Nucleus accumbens (tissue), 56 donors: ENCODE measurements at places on chromosomes 11 and 22.

DNA sequence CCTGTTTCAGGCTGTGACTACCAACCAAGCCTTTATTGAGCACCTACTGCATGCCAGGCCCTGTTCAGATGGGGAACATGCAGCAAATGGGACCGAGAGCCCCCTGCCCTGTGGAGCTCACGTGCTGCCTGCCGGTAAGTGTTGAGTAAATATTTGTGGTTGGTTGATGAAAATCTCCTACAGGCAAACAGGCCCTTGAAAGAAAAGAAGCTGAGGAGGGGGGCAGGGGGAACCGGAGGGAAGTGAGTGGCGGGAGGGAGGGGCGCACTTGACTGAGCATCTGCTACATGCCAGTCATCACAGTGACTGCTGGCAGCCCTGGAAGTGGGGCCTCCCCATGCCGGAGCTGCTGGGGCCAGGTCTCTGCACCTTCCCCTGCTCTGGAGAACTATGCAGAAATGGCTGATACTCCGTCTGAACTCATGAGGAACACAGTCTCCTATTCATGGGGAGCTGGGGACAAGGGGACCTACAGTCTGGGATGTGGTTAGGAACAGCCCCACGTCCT is 34.2 kb downstream of the MACROD1 start:
- DNase-seq: no peak

DNA sequence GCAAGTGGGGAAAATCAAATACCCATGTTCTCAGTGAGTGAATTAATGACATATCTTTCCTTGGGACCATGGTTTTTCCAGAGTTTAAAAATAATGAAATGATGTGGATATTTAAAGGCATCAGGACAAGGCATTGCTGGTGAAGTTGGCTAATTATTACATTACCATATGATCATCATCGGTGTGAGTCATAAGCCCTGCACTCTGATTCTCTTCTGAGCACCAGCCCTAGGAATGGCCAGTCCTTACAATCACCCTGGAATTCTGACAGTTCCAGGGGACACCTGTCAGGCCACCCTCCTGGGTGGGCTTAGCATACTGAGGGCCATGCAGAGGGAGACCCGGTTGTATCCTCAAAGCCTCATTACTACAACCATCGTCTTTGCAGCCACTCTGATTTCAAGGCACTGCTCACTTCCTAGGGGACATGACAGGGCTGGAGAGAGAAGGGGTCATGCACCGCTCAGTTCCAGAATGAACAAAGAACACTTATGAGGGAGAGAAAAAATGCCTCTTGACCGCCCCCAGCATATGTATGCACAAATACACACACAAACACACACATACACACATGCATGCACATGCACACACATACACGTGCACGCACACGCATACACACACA is 365.0 kb downstream of the MIAT start:
- no peak for DNase-seq

- DNase-seq: no peak
Observed at GRCh38 chr11:114207096-114207495, 89.1 kb upstream of the NNMT start.

DNA sequence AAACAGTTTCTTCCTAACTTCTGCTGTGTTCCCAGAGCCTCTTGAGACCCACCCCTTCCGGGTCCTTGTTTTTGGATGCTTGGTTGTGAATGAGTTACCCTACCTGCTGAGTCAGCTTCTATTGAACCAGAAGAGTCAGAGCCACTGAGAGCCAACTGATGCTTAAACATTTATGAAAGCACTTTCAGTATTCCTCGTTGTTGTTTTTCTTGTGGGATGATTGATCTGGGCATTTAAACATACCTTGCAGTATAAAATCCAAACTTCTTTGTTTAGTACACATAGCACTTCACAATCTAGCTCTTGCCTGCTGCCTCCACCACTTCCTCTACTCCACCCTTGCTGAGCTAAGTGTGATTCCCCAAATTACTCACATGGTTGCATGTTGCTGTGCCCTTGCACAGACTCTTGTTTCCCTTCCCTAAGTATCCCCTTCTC is 5.5 kb downstream of the PRSS23 start:
- DNase-seq: no peak

DNA sequence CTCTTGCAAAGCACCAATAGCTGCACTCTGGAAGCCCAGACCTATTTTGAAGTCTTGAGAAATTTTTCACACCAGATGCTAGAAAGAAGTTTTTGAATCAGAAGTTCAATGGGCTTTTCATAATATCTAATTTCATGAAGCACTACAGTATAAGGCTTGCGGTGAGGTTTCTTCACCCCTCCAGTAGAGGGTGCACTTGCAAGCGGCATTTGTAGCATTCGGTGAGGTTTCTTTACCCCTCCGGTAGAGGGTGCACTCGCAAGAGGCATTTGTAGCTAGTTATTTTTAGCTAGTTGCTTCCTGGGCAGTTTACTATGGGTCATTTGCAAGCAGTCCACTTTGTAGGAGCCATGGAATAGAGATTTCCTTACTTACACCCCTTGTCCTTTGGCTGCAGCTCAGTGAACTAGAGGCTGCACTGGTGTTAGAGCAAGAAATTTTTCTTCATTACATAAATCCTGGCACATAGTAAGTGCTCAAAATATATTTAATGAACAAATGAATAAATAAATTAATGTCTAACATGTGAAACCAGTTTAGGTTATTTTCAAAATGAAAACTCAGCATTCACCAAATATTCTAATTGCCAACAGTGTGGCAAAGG is 7.8 kb upstream of the NOX4 start:
- DNase-seq: no peak

DNA sequence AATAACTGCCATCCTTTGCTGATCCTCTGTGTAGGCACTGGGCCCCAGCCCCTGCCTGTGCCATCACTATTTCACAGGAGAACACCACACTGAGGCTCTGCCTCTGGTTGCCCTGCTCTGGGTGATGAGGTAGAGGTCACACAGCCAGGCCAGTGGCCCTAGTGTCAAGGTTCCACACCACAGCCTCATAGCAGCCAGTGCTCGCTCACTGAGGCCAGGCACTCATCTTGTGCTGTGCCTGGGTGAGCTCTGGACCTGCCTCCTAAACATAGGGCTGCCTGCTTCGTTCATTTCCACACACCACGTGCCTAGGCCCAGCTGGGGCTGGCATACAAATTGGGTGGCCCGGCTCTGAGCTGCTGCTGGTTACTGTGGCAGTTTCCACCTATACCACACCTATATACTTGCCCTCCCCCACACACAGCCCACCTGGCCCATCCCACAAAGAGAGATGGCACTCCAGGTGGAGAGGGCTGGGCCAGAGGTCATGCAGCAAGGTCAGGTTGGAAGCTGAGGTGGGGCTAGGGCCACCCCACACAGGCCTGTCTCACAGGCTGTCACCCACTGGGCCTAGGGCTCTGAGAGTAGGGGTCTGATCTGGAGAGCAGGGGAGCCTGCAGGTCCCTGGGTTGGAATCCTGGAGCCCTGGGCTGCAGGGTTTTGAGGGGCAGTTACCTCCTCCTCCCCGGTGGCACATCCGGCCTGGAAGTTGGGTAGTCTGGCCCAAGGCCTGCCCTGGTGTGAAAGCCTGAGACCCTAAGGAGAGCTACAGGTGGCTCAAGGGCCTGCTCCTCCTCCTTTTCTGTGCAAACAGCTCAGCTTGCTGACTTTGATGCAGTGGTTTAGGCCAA is 11.2 kb downstream of the KCNQ1OT1 start:
- DNase-seq: no peak

DNA sequence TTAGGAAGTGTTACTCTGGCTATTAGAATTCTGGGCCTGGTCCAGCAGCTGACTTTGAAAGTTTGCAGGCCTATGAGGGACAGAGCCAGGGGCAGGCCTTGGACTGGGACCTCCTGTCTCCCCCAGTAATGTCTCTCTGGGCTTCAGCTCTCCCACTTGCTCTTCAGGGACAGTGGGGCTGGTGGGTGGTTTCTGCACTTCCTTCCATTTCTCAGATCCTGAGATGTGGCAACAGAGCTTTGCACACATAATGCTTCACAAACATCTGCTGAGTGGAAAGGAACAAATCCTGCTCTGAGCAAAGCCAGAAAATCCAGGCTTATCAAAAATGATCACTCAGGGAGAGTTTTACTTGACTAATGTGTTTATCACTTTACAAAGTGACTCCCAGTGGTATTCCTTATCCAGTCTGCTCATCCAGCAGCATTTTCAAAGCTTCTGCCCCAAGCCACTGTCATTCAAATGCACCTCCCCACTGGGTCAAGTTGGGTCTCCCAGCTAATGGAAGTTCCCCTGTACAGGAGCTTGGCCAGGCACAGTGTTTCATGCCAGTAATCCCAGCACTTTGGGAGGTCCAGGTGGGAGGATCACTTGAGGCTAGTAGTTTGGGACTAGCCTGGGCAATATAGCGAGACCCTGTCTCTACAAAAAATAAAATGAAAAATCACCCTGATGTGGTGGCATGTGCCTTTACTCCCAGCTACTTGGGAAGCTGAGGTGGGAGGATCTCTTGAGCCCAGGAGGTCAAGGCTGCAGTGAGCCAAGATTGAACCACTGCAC is 13.5 kb upstream of the OSBP2 start:
- DNase-seq: no peak

- no peak for DNase-seq
Observed at GRCh38 chr11:81870815-81871214, 862.8 kb downstream of the FAM181B start.

DNA sequence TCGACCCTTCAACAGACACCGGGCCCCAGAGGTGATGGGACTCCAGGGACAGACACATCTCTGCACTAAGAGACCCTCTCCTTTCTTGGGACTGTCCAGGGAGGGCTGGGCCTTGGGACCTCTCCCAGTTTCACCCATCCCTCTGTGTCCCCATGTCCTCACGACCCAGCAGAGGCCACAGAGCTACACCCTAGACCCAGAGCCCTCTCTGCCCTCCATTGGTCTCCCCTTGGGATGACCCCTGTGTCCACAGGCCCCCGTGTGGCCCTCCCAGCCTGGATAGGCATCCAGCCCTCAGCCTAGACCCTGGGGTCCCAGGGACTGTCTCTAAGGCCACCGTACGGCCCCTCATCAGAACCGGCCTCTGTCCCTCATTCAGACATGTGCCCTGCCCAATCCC is 7.5 kb upstream of the DRICH1 start:
- no peak for DNase-seq

DNA sequence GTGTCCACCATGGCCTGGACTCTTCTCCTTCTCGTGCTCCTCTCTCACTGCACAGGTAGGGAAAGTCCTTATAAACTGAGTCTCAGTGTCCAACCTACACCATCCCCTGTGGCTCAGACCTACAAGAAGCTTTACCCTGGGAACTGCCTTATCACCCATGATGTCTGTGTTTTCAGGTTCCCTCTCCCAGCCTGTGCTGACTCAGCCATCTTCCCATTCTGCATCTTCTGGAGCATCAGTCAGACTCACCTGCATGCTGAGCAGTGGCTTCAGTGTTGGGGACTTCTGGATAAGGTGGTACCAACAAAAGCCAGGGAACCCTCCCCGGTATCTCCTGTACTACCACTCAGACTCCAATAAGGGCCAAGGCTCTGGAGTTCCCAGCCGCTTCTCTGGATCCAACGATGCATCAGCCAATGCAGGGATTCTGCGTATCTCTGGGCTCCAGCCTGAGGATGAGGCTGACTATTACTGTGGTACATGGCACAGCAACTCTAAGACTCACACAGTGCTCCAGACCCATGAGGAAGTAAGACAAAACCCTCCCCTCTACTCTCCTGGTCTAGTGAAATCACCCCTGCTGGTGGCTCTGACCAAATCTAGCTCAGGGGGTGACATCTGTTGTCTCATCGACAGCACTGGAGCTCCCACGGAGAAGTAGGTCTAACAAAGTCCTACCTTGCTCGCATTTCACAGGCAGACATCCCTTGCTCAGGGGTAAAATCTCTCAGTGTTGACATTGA is 74.3 kb downstream of the VPREB1 start:
- DNase-seq: no peak

DNA sequence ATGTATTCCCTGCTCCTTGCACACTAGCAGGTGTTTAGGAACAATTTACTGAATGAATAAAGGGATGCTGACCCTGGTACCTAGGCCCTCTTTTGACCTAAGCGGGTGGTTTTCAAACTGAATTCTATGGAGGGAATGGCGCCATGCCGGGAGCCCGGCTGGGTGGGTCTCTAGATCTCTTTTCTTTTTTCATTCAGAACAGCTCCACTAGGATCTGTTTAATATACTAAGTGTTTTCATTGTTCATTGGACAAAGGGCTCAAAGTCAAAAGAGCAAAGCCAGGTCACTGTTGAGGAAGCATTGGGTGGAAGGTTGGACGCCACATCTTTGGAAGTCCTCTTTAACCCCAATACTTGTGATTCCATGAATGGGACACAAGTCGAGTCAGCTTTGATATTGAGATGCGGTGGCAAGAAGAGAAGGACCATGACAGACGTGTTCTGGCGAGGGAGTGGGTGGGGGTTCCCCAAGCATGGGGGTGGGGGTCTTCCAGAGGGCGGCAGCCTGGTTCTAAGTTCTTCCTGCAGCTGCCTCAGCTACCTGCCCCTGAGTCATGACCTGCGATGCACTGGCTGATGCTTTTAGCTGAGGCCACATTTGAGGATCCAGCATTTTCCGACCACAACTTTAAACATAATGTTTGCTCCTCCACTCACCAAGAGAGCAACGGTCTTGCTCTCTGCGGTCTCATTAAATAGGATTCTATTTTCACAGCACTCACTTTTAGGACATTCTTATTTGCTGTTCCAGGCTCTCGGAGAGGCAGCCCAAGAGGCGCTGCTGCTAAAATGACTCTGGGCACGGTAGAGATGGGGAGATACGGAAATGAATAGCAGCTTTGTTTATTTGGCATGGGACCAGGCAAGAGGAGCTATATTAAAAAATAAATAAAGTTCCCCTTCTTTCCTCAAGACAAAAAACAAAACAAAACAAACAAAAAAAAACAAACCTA is 100.6 kb downstream of the FBXO7 start:
- DNase-seq: no peak

- no peak for DNase-seq
Observed at GRCh38 chr11:11451501-11452005, 98.5 kb upstream of the CSNK2A3 start.

GRCh38 chr11:19365743-19366410 is 125.1 kb upstream of the E2F8 start:
- DNase-seq: no peak

GRCh38 chr11:86440843-86441242 is 66.2 kb downstream of the CCDC81 start:
- no peak for DNase-seq

GRCh38 chr11:134118006-134118405 is 49.1 kb downstream of the JAM3 start:
- DNase-seq: no peak

DNA sequence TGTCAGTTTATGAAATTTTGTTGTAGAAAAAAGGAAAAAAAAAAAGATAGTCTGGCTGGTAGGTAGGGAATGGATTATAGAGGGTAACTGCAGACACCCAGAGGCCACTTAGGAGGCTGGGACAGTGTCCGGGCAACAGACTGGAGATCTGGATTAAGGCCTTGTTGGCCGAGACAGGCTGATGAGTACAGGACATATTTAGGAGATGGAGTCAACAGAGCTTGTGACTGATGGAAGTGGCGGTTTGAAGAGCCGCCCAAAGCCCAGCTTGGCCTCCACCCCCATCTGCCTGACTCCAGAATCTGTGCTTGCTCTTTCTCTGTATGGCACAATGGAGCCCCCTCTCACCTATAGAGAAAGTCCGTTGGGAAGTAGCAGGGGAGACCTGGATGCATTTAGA is 7.6 kb downstream of the PLEKHB1 start:
- DNase-seq: no peak

GRCh38 chr11:118768690-118769089 is 22.3 kb downstream of the DDX6 start:
- DNase-seq: no peak

GRCh38 chr11:62400760-62401159 is 18.1 kb upstream of the SCGB1A1 start:
- peak; percentile 30 for DNase-seq
